ENCODE measurements at places on chromosomes 4 and X.

- no peak for DNase-seq
Measured at GRCh38 chr4:58507079-58507478, 1396.9 kb upstream of the IGFBP7 start.

- no peak for DNase-seq
Measured at GRCh38 chr4:186727169-186727976, 3.7 kb upstream of the FAT1 start.

DNA sequence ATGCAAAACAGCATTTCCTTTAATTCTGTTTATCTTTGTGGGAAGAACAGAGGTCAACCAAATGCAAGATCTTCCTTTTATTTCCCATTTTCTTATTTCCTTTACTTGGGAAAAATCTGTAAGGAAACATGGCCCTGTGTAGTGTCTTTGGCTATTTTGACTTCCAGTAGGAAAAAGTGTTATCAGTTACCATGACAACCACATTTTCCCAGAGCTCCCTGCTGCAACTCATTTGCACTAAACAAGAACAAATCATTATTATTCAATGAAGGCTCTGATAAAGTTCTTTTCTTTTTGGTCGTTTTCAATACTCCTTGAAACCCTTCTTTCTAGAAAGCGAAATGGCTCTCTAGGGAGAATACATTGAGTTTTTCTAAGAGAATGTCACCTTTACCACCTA lies 117.2 kb upstream of the DDX53 start:
- no peak for DNase-seq

- DNase-seq: no peak
Measured at GRCh38 chr4:145868637-145869409, 69.8 kb downstream of the ZNF827 start.

GRCh38 chr4:156781852-156782251 lies 189.7 kb downstream of the PDGFC start:
- no peak for DNase-seq

GRCh38 chrX:71612256-71612655 lies 6.1 kb downstream of the CXCR3 start:
- no peak for DNase-seq

DNA sequence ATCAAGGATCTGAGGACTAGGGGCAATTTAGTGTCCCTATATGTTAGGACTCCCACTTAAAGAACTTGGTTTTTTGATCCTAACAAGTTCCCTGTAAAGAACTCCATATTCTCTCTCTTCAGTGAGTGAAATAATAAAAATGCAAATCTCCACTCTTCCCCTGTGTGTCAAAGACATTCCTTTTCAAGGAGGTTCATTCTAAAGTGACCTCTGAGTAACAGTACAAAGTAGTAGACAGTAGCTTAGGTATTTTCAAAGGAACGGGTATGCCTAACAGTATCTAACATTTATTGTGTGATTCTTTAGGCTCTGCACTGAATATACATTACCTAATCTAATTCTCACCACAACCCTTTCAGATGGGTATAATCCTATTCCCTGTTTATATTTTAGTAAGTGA lies 58.4 kb upstream of the SCOC start:
- DNase-seq: no peak

DNA sequence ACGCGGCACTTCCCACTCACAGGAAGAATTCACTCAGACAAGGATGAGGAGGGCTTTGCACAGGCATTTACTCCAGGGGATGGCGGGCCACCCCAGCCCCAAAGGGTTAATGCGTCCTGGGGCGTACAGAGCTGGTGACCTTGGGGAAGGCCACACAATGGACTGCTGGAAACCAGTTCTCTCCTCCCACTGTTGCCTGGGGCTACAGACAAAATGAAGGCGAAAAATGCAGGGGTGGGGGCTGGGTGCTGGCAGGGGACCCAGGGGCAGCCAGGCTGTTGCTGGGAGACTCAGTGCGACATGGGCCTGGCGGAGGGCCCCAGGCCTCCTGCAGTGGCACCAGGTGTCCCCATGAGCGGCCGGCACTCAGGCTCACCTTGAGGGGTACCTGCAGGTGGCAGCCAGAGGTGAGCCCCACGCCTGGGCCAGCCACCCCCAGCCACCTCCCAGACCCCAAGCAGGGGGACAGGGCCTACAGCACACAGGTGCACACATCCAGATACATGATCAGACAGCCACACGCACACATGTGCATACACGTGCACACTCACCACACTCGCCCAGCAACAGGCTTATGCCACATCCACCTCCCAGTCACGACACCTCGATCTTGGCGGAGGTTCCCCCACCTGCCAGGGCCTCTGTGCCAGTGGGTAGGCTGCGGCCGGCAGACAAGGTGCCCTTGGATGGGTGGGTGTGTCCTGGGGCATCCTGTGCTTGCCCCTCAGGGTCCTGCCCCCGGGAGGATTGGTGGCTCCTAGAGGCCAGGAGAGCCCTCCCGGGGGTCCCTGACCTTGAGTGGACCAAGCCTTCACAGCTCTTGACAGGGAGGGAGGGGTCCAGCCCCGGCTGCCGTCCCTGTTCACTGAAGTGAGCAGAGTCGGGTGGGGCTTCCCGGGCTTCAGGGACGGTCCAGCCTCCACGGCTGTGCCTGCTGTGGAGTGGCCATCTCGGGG lies 13.1 kb downstream of the NAT8L start:
- no peak for DNase-seq

GRCh38 chr4:1810765-1811164 lies 17.7 kb downstream of the FGFR3 start:
- no peak for DNase-seq

GRCh38 chrX:13265549-13266132 lies 54.2 kb downstream of the ATXN3L start:
- no peak for DNase-seq
